SK-N-DZ (cell line): ENCODE measurements at places on chromosomes 3 and 15.

DNA sequence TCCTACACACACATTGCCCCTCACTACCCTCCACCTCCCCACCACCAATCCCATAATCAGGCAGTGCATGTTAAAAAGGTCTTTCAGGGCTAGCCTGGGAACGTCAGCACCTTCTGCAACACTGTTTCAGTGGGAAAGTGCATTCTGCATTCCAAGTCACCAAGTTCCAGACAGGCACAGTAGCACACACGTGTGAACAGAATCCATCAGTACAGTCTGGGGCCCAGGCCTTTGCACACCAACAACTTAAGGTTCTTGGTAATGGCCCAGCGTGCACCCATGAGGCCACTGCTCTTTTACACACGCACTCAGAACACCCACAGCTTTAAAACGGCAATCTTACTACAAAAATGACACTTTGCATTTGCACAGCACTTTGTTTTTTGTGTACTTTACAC is 1.2 kb downstream of the ANXA2 start:
- no peak for DNase-seq

- DNase-seq: no peak
Observed at GRCh38 chr3:89946884-89947283, 839.5 kb downstream of the EPHA3 start.

GRCh38 chr3:152461460-152461859 is 192.7 kb downstream of the MBNL1 start:
- no peak for DNase-seq

DNA sequence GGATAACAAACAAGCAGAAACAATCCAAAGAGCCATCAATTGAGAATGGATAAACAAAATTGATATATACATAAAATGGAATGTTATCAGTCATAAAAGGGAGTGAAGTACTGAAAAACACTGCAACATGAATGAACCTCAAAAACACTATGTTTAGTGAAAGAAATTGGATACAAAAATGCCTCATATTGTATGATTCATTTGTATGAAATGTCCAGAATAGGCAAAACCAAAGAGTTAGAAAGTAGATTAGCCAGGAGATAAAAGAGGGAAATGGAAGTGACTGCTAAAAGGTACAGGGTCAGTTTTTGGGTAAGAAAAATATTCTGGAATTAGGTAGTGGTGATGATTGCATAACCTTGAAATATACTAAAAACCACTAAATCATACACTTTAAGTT is 9.8 kb upstream of the SLC25A36 start:
- no peak for DNase-seq

DNA sequence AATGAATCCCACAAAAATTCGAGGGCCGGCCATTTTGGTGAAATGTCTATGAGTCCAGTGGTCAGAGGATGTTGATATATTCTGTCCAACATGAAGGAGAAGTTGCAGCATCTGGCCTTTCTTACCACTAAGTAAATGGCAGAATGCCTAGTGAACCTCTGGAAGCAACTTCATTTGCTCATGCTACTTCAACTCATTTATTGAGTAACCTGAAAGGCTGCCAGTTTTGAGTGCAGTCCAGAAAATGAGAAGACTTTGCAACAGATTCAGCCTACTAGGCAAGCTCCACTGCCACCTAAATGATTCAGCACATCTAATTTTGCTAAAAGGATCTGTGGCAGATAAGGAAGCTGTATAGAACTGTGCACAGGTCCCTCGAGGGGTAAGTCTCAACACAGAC is 265.0 kb downstream of the OPA1 start:
- DNase-seq: no peak

DNA sequence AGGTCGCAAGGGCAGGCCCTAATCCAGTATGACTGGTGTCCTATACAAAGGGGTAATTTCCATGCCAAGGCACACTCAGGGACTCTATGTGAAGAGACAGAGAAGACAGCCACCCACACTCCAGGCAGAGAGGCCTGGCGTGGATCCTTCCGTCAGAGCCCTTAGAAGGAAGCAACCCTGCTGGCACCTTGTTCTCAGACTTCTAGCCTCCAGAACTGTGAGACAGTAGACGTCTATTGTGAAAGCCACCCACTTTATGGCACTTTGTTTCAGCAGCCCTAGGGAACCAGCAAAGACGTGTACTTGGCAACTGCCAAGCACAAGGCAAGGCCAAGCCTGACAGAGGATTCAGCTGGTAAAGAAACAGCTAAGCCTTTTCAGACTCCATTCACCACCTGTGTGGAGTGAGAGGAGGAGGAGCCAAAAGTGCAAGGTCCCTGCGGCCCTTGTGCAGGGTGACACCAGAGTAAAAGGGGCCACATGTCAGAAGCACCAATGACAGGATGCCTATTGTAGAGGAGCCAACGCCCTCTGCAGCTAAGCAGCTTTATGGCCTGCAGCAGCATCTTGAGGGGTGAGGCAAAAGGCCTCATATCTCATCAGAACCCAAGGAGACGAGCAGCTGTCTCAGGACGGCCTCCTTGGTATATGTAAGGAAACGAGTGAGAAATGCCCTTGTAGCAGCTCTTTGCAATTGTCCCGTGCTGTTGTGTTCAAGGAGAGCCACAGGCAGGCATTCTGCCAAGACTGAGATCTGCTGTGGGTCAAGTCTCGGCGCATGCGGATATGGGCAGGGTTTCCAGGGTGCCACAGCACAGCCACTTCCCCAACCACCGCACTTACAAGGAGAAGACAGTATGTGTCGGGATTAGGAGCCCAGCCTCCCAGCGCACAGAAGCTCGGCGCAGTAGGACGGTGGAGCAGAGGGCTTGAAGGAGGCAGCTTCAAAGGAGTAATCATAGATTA is 121.5 kb upstream of the LIPC start:
- DNase-seq: no peak
